ENCODE measurements at places on chromosomes 7 and 10.

GRCh38 chr10:53029449-53029848 lies 256.9 kb upstream of the MBL2 start:
- no peak for DNase-seq

DNA sequence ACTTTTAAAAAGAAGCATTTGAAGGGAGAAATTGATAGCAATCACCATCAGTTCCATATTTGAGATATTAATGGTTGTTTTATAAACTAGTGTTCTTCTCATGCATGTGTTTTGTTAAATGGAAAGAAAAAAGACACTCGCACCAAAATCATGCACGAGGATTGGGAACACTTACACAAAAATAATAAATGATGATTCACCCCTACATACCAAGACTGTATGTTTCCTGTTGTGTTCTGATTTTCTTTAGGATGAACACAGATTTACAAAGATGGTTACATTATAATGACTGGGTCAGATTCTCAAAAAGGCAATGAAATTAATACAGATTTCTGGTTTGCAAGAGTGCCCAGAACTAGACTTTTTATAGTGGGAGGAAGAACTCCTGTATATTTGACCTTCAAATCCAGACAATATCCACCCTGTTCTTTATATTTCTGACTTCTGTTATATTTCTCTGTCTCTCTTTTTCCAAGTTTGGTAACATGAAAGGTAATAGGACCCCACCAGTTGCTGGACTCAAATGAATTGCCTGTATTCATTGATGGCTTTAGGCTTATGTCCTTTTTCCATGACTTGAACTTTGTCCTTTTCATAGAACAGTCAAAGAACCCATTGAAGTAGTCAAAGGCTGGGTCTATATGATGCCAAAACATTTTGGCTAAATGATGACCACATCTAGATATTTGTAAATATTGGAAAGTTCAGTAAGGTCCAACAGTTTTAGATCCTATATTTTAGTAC lies 54.4 kb downstream of the SEMA3A start:
- DNase-seq = no peak

DNA sequence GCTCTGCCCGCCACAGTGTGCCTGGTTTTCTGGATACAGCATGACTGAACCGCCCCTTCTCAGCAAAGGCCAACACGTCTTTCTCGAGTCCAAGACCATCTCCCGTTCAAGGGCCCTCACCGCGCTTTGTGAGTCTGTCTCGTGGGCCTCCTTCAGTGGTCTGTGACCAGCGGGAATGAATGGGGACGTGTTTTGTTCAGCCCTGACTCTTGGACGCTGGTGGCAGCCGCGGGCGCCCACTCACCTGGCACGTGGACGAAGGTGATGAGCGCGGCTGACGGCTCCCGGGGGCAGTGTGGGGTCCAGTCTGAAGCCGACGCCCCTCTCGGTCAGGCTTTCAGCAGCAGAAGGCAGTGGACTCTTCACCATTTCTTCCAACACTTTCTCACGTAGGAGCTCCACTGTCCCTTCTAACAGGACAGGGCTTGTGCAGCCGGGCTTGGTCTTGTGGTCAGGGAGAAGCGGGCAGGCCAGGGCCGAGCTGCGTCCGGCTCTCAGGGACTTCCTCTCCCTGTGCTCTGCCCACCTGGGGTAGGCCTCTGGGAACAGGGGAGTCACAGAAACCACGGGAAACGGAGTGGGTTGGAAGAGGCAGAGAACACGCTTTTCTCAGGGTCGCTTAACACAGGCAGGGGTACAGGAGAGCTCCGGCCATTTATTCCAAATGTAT lies 30.4 kb downstream of the AMZ1 start:
- no peak for DNase-seq

GRCh38 chr7:140541513-140542227 lies 62.4 kb upstream of the MKRN1 start:
- DNase-seq = peak; percentile 92

- DNase-seq = peak; percentile 7
These were observed 8.0 kb downstream of the SEPHS1 start for GRCh38 chr10:13340068-13340467.
